Activated naive CD4-positive, alpha-beta T cell treated with anti-CD3 and anti-CD28 coated beads, Interleukin-2, amount 10 ng/mL, durations not matched to agents 7 days and 5 days (primary cell): ENCODE measurements at places on chromosomes 2 and 18.

- no peak for DNase-seq
These were observed 20.5 kb upstream of the DCC start for GRCh38 chr18:52319424-52319983.

- DNase-seq: no peak
These were observed 182.7 kb downstream of the RNF152 start for GRCh38 chr18:61710082-61710620.

GRCh38 chr2:188787021-188787657 lies 187.0 kb upstream of the COL3A1 start:
- DNase-seq: no peak

- DNase-seq: no peak
These were observed 80.5 kb downstream of the BCL2L11 start for GRCh38 chr2:111201214-111201613.

DNA sequence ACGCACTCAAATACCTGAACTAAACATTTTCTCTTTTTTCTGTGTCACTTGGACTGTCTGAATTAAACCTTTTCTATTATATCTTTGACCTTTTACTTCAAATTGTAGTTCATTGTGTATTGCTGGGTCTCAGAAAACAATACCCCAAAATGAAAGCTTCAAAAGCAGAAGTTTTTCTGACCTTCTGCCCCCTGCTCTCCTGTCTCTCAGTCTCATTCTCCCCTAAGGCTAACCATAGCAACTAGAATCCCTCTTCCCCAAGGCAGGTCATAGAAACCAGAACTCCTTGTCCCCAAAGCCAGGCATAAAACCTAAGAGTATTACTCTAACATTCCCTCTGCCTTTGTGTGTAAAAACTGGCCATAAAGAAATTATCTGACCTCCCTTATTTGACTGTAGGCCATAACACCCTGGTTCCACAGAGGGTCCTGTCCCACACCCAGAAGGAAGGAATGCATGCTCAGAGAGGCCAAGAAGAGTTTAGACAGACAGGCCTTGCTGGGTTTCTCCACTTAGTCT lies 93.5 kb upstream of the B3GNT2 start:
- no peak for DNase-seq

DNA sequence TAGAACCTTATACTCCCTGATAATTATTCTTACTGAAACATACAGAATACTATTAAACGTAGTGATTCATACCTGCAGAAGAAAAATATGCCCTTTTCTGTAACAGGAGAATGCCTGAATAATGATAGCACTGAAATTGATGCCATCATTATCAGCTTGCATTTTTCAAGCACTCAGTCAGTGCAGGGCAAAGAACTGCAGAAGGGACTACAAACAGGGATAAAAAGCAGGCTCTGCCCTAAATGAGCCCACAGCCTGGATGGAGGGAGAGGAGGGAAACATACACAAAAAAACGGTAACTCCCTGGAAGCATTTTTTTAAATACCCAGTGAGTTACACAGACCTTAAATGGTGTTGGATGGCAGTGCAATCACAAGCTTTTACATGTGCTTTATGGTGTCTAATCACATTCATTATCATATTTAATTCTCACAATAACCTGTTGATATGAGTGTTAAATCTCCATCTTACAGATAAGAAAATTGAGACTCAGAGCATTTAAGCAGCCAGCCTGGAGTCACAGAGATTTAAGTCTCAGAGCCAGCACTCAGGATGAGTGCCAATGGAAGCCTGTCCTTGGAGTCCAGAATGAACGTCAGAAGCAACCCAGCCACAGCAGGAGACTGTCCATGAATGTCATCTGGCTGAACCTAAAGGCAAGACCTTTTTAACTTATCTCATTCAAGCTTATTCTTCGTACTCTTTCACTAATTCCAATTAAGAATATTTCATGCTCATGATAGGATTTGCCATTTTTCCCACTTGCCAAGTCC lies 139.3 kb upstream of the CTNNA2 start:
- DNase-seq: no peak
